Endothelial cell (in vitro differentiated cells): ENCODE measurements at places on chromosomes 4 and X.

- no peak for DNase-seq
These were observed 230.6 kb downstream of the PCDH7 start for GRCh38 chr4:30950737-30951136.

GRCh38 chr4:138727731-138728130, 287.9 kb upstream of the NOCT start:
- no peak for DNase-seq

DNA sequence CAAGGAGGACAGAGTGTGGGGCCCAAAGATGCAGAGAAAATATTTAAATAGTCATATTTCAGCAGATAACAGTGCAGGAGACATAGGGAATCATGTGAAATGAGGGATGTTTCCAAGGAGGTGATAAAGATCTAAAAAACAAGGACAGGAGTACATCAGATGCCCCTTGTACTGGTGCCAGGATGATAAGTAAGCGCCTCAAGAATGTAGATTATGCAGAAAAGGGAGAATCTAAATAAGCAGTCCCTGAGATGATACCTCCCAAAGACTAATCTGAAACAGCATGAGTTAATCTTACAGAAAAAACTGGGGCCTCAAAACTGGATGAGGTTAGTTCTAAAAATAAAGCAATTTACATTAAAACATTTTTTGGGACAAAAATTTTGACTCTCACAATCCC, 136.1 kb upstream of the WDFY3 start:
- no peak for DNase-seq

DNA sequence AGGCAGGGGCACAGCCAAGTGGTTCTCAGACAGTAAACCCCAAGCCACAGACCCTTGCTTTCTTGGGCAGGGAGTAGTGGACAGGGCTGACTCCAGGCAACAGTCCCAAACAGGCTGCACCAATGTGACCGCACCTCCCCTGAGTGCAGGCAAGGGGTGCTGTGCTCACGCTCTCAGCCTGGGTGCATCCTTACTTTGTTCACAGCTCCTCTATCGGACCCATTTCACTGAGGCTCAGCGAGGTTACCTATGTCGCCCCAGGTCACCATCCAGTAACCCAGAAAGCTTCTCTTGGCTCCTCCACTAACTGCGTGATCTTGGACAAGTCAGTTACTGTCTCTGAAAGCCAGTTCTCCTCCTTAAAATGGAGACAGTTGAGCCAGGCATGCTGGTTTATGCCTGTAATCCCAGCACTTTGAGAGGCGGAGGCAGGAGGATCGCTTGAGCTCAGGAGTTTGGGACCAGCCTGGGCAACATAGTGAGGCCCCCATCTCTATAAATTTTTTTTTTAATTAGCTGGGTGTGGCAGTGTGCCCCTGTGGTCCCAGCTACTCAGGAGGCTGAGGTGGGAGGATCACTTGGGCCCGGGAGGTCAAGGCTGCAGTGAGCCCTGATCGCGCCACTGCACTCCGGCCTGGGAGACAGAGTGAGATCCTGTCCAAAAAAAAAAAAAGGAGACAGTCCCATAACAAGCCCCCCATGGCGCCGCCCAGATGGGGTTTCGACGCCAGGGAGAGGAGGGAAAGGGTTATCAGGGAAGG, 823 bp upstream of the MAN2B2 start:
- no peak for DNase-seq

DNA sequence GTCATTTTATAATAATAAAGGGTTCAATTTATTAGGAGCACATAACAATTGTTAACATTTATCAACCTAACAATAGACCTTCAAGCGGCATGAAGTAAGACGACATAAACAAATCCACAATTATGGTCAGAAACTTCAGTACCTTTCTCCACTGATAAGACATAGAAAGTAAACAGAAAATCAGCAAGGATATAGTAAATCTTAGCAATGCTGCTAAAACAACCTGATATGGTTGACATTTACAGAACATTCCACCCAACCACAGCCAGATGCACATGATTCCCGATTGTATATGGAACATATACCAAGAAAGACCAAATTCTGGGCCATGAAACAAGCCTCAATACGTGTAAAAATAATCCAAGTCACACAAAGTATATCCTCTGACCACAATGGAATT, 71.3 kb downstream of the ZFYVE28 start:
- no peak for DNase-seq

- no peak for DNase-seq
These were observed 254.2 kb downstream of the ADAMTS3 start for GRCh38 chr4:72314869-72315268.

DNA sequence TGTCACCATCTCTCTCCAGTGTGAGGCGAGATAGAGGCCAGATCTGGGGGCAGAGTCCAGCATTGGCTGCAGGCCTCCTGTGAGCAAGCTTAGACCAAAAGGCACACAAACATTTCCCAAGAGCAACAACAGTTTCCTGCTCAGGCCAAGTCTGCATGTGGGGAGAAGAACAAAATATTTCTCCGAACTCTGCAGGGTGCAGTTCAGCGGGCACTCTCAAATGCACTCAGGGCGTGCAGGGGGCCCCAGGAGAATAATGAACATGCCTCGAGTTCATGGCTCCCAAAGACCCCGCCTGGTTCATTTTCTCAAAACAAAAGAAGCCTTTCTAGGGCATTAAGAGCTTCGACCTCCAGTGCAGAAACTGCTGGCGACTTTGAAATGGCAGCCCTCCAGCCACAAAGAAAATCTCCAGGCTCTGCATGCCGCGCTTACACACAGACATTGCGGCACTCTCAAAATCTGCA, 57.8 kb upstream of the HELT start:
- DNase-seq = no peak

DNA sequence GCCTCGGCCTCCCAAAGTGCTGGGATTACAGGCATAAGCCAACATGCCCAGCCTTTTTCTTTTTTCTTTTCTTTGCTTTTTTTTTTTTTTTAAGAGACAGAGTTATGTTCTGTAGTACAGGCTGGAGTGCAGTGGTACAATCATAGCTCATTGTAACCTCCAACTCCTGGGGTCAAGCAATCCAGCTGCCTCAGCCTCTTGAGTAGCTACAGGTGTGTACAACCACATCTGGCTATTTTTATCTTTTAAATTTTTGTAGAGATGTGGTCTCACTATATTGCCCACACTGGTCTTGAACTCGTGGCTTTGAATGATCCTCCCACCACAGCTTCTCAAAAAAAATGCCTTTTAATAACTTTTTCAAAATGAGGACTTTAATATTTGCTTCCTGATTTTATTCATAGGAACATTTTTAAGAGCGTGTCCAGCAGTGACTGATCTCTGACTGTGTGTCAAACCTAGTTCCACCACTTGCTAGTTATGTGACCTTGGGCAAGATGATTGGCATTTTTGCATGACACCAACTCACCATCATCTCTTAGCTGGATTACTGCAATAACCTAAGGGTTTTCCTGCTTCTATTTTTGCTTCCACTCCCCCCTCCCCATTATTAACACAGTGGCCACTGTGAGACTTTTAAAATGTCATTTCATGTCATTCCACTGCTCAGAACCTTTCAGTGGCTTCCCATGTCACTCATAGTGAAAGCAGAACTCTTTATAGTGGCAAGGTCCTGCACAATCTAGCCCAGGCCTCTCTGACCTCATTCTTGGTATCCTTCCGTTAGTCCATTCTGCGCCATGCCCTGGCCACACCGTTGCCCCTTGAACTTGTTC, 4.5 kb upstream of the TNIP3 start:
- DNase-seq = no peak
